ENCODE measurements at places on chromosomes 4 and X.

- DNase-seq, result no peak
These were observed 151.3 kb downstream of the COMMD8 start for GRCh38 chr4:47312170-47312569.

GRCh38 chrX:85627363-85627762, 247.9 kb upstream of the POF1B start:
- DNase-seq, result no peak

DNA sequence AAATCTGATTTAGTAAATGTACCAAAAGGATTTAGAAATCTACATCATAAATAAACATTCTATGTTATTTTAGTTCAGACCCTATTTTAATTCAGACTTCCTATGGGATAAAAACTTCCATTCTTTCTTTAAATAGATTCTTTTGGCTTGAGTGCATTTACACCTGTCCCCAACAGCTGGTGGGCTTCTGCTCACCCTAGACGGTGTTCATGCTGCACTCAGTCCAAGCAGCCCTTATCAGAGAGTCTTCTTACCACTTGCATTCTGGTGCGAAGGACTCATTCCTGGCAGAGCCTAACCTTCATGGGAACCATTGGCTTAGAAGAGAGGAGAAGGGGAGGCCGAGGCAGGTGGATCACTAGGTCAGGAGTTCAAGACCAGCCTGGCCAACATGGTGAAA, 57.3 kb downstream of the NPNT start:
- DNase-seq, result no peak

DNA sequence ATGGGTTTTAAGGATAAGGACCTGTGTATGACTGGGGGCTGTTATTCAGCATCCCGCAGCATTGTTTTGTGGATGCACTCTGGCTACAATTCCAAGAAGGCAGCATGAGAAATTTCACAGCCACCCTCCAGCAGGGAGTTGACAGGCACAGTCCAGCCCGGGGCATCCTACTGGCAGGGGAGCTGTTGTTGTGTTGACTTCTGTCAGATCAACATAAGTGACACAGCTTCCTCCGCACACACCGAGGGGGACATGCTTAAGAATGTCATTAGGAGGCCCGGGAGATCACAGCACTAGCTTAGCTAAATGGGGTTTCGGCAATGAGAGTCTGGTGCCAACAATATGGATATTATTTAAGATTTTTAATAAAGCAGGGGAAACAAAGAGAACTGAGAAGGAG, 326.5 kb downstream of the ASMT start:
- DNase-seq, result no peak

DNA sequence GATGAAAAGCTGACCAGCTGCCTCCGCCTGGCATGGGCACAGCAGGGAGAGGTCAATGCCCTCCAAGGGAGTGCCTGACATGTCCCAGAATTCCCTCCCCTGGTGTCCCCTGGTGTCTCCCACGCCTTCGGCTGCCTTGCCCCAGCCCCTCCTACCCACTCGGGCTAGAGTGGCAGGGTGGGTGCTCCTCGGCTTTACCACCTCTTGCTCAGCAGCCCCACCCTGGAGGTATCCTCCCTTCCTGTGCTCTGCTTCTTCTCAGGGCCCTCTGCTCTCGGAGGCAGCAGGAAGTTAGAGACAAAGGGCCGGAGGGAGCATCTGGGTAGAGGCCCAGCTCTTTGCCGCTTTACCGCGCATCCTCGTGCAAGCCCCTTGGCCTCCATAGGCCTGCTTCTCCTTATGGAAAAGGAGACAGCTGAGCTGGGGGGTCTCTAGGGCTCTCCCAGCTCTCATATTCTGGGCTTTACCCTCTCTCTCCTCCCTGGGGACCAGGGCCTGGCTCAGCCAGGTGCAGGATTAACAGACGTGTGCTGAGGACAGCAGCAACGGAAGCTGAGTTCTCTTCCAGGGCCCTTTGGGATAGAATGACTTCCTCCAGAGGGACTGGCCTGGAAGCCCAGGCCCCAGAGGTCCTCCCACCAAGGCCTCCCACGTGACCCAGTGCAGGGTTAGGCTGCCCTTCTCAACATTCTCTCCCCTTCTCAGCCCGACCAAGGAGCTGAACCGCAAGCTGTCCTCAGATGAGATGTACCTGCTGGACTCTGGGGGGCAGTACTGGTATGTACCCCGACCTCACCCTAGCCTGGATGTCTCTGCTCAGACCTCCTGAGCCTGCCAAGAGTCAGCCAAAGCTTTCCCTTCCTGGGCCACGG, 17.2 kb downstream of the XPNPEP2 start:
- peak; percentile 42 for DNase-seq

GRCh38 chr4:146029147-146029546, 90.5 kb upstream of the ZNF827 start:
- DNase-seq, result no peak

DNA sequence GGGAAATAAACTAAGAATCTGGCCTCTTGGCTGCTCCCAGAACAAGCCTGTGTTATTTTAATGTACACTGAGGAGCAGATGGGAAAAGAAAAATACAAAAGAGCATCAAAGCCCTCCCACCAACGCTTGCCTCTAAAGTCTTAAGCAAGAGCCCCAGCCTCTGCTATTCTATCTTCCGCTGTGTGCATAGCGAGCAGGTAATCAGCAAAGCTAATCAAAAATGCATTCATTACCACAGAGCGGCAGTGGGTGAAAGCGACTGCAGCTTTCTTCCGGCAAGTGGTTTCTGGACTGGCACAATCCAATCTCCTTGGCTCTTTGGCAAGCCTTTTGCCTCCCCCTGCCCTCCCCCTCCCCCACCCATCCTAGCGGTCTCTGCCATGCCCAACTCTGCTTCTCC, 13.5 kb upstream of the GRIA3 start:
- DNase-seq, result no peak

- no peak for DNase-seq
These were observed 53.6 kb downstream of the AMER1 start for GRCh38 chrX:64151911-64152310.

DNA sequence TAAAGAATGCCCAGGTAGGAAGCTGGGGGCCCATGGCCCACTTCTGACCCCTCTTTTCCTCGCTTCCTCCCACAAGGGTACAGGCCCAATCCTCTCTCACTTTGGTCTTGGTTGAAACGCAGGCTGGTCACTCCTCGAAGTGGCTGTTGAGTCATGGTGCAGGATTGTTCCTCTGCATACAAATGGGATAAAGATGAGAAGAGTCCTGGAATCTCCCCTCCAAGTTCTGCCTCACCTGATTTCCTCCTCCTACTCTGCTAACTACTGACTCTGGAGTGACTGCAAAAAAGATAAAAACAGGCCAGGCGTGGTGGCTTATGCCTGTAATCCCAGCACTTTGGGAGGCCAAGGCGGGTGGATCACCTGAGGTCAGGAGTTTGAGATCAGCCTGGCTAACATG, 1.7 kb downstream of the WDR45 start:
- no peak for DNase-seq

DNA sequence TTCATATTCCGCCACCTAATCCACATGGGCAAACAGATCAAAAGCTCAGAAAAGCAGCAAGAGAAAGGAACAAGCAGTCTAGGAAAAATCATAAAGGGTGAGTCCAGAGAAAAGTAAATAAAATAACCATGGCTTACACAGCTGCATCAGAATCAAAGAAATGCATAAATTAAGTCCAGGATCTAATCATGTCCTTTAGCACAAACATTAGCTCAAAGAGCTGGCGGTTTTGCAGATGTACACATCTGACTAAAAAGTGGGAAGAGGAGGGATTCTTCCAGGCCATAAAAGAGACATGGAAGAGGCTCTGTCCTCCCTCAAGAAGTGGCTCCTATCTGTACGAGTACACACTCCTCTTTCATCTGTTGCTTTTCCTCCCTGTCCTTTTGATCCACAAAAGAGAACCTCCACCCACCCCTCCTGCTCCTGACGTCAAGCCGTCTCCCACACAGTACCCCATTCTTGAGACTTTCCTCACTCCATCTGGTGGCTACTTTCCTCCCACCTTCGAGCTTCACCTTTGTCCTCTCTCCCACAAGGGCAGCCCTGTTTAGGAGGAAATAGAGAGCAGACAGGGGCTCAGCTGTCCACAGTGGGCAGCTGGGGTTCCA, 92.5 kb downstream of the RASL11B start:
- DNase-seq, result no peak

DNA sequence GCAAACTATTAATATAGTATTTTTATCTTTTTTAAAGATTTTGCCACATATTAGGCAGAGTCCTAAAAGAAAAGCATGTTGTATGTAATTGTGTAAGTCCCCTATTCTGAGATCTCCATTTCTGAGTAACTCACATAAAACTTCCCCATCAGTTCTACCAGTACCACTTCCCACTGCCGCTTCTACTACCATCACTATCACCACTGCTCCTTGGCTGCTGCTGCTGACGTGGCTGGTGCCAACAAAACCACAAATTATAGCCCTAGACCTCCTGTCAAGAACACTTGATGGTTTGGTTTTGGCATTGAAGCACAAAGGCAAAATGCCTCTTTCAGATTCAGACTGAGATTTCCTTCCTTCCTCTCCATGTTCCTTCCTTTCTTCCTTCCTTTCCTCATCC, 106.4 kb downstream of the MMRN1 start:
- DNase-seq, result no peak

Measured in CD4-positive, alpha-beta T cell treated with Interleukin-10 for 1 hour (primary cell).